ENCODE measurements at places on chromosomes 2 and 18.

- no peak for DNase-seq
Observed at GRCh38 chr2:11622611-11623010, 47.4 kb downstream of the NTSR2 start.

DNA sequence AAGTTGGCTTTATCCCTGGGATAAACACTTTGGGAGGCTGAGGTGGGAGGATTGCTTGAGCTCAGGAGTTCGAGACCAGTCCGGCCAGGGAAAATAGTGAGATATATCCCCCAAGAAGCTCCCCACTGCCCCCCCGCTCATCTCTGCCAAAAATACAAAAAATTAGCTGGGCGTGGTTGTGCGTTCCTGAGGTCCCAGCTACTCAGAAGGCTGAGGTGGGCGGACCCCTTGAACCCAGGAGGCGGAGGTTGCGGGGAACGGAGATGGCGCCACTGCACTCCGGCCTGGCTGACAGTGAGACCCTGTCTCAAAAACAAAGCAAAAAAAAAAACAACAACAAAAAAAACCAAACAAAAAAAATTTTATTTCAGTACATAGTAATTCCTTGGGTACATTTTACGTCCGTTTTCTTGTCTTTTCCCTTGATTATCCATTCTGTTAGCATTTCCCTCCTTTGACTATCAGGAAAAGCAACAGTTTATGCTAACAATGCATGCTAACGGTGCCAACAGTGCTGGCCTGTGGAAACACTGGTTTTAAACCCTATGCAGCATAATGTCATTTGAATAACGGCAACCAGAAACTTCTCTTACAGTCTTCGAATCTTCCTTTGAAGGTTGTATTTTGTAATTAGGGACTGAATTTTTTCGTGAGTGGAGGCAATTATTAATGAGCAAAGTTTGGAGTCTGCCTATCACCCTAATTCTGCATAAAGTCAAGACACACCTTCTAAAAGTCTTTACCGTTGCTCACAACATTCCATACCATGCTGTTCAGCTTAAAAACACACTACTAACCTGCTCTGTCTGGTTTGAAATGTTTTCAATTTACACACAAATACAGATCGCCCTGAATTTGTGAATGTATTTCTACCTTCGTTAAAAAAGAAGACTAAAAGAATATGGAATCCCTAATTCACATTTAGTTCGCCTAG lies 721 bp upstream of the MIB1 start:
- DNase-seq: no peak

GRCh38 chr18:7333025-7333562 lies 102.2 kb downstream of the LRRC30 start:
- no peak for DNase-seq

GRCh38 chr2:240962300-240963064 lies 35.9 kb upstream of the SNED1 start:
- DNase-seq: no peak

All from NCI-H1105 treated with DMSO at 0.1 percent for 48 hours (cell line).